HS-27A (cell line): ENCODE measurements at places on chromosomes 16 and 17.

GRCh38 chr16:25124503-25124902 lies 13.0 kb downstream of the LCMT1 start:
- DNase-seq = no peak

GRCh38 chr16:55754056-55754455 lies 78.8 kb downstream of the CES1 start:
- DNase-seq = no peak

DNA sequence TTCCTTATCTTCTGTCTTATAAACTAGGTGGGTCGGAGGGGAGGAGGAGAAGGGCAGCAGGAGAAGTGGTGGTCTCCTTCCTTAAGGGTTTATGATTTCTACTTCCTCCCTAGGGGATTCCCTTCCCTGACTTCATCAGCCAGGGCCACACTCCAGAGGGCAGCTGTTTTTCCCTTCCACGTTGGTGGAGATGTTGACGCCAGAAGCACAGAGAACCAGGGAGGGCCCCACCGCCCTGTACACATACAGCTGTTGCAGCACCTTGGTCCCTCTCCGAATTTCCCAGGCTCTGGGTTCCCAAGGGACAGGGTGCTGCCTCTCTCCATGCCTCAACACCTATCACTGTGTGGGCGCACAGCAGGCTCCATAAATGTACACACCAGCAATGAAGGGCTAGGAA lies 5.6 kb upstream of the SLC6A4 start:
- DNase-seq = no peak

GRCh38 chr17:19329136-19329535 lies 33.4 kb downstream of the B9D1 start:
- DNase-seq = no peak

DNA sequence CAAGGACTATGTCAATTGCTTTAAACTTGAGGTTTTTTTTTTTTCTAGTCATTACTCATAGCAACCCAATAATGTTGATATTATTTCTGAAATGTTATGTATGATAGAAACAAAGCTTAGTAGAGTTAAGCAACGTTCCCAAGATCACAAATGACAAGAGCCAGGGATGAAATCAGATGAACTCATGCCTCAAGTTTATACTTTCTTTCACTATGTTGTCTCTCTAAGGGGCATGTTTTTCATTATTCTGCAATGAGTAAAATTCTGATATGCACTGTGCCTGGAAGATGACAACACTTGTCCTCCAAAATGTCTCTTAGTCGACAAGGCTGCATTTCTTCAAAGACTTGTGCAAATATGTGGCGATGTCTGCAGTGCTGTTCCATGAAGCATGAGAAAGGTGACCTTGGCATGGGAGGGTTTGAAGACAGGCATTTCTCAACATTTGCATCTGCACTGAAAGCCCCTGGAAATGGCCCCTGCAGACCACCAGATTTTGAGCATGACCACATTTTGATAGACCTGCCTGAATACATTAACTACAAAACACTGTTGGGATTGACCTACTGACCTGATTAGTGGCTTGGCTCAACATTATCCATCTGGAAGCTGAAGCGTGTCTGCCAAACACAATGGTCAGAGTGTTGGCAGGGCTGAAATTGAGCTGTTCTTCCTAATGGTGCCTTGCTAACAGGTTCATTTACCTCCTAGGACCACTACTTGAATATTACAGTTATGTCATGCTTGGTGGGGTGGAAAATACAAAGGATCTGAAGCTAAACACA lies 1027.5 kb downstream of the CDH11 start:
- DNase-seq = no peak
